ENCODE measurements at places on chromosomes 5 and 9. TPM values are rescaled to one million over a fixed set of nuclear protein-coding genes. Genes with fewer than 3 reads are reported as not detected.
A peak's percentile ranks its signal among the peaks of the same experiment; 100 is the strongest.

GRCh38 chr9:130036099-130036498, 6.9 kb downstream of the FNBP1 start:
- no peak for DNase-seq

GRCh38 chr5:142151436-142152383, 43.1 kb downstream of the NDFIP1 start:
- peak; percentile 77 for DNase-seq

DNA sequence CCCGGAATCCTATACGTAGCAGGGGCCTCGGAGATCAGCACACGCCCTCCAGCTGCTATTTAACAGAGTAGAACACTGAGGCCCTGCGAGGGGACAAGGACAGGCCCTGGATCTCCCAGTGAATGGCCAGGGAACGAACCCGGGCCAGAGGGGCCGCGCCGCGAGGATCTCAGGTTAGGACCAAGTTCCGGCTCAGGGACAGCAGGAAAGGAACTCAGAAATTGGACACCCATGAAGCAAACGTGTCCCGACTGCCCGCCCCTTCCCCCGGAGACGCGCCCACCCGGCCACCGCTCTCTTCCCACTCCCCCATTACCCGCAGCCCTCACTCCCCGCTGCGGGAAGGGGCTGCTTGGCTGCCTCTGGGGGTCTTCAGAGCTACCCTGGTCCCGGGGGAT, 1.0 kb upstream of the FOXE1 start:
- DNase-seq: no peak

DNA sequence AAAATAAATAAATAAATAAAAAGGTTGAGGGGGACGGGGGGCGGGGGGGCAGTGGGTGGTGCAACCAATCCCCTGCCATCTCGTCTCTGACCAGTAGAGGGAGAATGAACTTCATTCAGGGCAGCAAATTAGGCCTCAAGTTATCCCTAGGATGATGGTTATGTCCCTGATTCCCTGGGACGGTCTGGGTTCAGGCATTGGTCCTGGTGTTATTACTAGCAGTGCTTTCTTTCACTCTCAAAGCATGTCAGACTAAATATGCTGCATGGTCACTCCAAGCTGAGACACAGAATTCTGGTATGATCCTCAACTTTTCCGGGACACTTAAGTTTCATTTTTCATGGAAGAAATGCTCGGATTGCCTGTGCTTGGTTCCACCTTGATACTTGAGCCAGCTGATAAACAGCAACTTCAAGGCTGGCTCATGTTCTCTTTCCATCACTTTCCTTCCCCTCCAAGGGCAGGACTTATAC, 59.4 kb downstream of the DAP start:
- peak; percentile 33 for DNase-seq

DNA sequence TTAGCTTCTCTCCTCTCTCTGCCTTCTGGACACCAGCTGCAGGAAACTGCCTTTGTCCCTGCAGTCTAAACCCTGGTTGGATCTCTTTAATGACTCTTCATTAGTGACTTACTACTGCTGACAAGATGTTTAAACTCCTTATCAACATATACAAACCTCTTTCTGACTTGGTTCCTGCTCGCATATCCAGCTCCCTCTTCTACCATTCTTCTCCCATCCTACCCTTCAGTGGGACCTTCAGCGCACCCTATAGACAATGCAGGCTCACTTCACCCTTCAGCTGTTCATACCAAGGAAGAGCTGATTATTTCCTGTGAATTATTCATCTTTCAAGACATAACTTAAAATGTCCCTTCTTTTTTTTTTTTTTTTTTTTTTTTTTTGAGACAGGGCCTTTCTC, 436.5 kb downstream of the KIAA0825 start:
- peak; percentile 1 for DNase-seq

Gene TSSK1B
- not detected for polyA plus RNA-seq

DNA sequence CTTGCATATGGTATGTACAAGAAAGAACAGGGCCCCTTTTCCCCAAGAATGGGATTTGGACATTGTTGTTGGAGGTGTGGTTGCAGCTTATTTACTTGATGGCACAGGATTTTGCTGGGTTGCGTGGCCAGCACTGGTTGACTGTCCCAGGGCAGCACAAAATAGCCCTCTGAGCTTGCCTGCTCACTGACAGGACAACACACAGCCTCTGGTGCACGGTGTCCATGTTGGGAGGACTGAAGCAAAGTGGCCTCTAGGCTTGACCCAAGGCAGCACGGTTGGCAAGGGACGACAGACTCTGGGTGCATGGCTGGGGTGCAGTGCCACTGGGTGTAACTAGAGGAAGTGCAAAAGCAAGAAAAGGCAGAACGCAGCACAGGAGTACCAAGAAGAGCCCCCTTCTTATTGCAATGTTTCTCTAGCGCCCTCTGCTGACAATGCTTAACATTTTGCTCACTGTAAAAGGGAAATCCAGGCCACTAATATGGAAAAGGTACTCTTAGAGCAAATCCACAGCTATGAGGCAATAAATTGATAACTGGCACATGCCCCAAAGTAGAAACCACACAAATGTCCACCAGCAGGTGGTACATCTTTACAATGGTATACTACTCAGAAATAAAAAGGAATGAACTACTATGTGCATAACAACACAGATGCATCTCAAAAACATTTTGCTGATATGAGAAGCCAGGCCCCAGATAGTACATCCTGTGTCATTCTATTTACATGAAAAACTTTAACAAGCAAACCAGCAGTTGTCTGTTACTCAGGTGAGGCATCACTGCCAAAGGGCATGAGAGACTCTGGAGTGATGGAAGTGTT, 47.4 kb upstream of the BARX1 start:
- DNase-seq: peak; percentile 66

DNA sequence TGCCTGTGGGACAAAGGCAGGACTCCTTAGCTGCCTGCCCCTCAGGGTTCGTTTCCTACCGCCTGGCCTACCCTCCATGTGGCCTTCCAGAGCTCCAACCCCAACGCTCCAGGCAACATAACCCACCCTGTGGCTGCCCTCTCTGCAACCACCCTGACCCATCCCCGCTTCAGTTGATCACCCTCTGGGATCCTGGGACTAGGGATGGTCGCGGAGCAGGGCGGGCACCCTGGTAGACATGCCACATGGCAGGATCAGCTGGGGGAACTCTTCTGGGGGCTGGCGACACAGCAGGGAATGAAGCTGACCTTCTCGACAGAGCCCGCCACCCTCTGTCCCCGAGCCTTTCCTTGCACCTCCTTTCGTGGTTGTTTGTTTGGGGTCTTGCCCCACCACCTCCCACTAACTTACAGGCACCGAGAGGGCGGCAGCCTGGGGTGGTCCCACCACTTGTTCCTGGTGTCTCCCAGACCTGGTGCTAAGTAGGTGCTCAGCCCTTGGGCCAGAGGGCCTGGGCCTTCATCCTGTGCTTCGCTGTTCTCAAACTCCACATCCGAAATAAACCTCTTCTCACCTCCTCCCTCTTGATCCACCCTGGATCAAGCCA, 243.1 kb downstream of the PBX3 start:
- no peak for DNase-seq

GRCh38 chr5:140588311-140589070, 23.9 kb downstream of the SLC35A4 start:
- DNase-seq: no peak

DNA sequence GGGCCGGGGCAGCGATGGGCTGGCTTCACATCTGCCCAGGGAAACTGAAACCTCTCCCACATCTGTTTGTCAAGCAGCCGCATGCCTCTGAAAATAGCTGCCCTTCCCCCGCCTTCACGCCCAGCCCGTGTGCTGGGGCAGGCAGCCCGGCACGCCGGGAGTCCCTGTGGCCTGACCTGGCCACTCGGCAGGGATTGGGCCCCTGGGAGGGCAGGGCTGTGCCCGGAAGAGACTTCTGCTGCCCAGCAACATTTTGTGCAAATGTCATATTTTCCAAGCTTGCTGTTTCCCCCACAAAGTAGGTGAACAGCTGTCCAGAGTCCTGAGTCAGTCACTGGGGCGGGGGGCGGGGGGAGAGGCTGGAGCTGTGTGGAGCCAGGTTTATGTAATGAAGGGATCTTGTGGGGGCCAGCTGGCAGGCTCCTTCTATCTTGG, 8.2 kb downstream of the COL27A1 start:
- DNase-seq: peak; percentile 83

GRCh38 chr9:78549711-78550110, 252.8 kb downstream of the PSAT1 start:
- DNase-seq: no peak

Gene CNTFR
- polyA plus RNA-seq: 9.3 TPM

- no peak for DNase-seq
Measured at GRCh38 chr5:2755681-2756171, 4.2 kb upstream of the IRX2 start.

DNA sequence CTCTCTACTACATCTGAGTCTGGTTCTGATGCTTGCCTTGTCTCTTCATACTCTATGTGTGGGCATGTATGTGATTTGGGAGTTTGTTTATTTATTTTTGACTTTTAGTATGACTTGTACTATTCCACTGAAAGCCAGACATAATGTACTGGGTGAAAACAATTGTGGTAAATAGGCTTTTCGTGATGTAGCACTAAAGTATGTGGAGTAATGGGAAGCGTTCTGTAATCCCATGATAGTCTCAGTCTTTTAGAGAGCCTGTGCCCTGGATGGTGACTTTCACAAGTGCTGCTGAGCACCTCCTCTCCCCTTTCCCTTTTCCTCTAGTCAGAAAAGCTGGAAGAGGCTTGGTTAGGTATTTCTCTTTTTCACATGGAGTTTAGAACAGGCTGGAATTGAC, 85.8 kb upstream of the S1PR3 start:
- no peak for DNase-seq

Gene MCIDAS
- not detected for polyA plus RNA-seq

DNA sequence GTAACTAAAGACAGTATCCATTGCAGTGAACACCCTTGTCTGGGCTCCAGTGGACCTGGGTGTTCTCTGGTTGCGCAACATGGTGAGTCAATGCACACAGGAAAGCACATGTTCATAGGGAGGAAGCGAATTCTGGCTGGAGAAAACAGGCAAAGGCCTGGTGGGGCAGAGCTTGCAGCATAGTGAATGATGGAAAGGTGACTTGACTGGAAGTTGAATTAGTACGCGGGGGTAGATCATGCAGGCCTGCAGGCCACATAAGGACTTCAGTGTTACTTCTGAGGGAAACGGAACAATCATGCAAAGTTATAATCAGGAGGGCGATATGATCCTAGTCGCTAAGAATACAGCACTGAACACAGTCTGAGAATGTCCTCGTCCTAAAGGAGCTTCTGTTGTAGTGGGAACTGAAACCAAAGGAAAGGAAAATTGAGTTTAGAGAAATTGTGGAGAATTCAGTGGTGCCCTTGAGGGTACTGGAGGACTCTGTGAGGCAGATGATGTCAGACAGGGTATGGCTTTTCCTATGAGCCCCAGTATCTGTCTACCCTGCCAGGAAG, 71.9 kb upstream of the RANBP3L start:
- peak; percentile 38 for DNase-seq

GRCh38 chr5:92917044-92917443, 664.0 kb downstream of the NR2F1-AS1 start:
- no peak for DNase-seq
